Activated T-cell treated with anti-CD3 and anti-CD28 coated beads for 24 hours (primary cell): ENCODE measurements at places on chromosomes 1 and 21.

- no peak for DNase-seq
Measured at GRCh38 chr1:196651637-196652215, at the start of gene CFH. CFH (plus strand) TSS chr1:196652043; CDS start chr1:196652118, 75 bp downstream.

- no peak for DNase-seq
Measured at GRCh38 chr1:244768186-244768585, 67.3 kb upstream of the COX20 start.

DNA sequence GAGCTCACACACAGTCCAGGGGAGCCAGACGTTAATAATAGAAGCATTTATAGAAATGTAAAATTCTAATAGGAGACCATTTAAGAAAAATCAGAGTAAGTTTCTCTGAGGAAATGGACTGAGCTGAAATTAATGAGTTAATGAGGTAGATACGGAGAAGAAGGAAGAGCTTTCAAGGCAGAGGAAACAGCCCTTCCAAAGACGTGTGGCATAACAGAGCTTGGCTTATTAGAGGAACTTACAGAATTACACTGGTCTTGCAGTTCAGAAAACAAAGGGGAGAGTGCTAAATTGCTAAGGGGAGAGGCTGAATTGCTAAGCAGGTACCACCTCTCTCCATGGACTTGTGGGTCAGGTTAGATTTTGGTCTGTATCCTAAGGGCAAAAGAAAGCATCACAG, 8.2 kb upstream of the PIGK start:
- DNase-seq, result no peak

DNA sequence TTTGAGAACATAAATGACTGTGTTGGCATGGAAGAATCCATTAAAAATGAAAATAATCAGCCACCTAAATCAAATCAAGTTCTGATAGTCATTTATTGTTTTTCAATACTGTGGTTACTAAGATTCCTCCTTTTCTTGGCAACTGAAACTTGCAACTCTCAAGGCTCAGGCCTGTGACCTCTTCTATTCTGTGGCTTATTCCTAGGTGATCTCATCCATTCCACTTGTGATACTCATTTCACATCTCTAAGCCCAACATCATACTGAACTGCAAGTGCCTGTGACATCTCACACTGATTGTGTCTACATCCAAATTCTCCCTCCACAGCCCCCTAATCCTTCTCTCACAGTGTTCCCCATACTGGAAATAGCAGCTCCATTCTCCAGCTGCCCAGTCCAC, 4.8 kb upstream of the ST6GALNAC5 start:
- no peak for DNase-seq

DNA sequence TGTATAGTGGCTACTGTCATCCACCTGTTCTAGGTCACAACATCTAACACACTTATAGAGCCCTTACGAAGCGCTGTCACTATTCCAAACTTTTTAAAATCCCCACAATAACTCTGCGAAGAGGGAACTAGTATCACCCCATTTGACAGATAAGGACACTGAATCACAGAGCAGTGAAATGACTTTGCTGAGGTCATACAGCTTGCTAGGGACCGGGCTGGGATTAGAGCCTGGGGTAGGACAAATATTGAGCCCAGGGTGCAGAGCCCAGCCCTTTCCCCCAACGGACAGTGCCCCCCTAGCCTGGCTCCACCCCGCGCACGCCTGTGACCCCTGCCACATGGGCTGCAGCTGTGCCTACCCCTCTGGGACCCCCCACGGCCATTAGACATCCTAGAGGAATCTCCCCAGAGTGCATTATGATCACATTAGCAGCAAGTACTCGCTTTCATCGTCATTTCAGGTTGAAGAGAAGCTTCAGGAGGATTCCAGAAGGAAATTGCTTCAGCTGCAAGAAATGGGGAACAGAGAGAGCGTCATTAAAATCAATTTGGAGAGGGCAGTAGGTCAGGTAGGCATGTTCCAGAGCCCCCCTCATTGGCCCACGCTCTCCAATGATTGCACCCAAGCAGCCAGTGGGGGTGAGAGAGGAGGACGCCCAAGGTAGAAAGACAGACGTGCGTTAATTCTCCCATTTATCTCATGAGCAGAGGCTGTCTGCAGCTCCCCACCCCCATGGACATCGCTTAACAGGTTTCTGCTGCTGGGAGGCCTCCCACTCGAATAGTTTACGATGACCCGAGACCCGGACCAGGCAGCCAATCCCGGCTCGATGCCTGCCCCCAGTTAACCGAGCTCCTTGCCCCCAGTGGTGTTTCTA, 77.2 kb downstream of the FHAD1 start:
- DNase-seq, result no peak
